Fibroblast of skin of right biceps (primary cell): ENCODE measurements at places on chromosomes 7 and 10.

DNA sequence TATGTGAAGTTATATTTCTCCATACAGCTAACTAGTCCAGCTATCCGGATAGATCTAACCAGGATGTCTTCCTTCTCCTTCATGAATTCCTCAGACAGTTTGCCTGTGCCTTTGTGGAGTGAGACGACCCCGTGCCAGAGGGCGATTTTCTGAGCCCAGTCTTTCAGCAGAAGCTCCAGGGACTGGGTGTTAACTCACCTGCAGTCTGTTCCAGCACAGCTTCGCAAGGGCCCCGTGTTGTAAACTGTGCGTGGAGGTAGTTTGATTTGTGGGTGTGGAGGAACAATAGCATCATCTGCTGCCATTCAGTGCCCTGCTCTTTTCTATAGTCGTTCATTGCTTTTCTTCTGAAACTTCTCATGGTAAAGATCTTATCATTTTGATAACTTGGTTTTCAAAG, 103.8 kb downstream of the INPP5A start:
- DNase-seq = no peak

DNA sequence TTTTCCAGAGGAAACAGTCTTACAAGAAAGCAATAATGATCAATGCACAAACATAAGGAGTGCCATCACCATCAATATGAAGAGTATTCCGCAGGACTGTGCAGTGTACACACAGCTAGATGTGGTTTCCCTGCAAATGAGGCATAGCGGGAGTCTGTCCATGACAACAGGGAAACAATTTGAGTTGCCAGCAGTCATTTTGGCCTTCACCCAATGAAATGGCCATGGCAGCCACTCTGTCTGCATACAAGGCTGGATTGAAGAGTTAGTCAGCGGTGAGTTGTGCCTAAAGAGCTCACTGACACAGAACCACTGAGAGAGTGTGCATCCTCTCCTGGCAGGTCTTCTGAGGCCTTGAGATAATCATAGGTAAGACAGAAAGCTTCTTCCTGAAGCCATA, 303.3 kb downstream of the IPMK start:
- peak; percentile 73 for DNase-seq

DNA sequence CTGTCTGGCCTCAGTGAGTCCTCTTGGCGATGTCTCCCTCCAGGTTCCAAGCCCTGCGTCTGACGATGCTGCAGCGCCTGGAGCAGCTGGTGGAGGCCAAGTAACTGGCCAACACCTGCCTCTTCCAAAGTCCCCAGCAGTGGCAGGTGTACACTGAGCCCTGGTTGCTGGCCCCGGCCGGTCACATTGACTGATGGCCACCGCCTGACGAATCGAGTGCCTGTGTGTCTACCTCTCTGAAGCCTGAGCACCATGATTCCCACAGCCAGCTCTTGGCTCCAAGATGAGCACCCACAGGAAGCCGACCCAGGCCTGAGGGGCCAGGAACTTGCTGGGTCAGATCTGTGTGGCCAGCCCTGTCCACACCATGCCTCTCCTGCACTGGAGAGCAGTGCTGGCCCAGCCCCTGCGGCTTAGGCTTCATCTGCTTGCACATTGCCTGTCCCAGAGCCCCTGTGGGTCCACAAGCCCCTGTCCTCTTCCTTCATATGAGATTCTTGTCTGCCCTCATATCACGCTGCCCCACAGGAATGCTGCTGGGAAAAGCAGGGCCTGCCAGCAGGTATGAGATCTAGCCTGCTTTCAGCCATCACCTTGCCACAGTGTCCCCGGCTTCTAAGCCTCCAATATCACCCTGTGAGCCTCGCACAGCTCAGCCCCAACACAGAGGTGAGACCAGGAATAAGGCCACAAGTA, 7.3 kb upstream of the ZNF22 start:
- no peak for DNase-seq

DNA sequence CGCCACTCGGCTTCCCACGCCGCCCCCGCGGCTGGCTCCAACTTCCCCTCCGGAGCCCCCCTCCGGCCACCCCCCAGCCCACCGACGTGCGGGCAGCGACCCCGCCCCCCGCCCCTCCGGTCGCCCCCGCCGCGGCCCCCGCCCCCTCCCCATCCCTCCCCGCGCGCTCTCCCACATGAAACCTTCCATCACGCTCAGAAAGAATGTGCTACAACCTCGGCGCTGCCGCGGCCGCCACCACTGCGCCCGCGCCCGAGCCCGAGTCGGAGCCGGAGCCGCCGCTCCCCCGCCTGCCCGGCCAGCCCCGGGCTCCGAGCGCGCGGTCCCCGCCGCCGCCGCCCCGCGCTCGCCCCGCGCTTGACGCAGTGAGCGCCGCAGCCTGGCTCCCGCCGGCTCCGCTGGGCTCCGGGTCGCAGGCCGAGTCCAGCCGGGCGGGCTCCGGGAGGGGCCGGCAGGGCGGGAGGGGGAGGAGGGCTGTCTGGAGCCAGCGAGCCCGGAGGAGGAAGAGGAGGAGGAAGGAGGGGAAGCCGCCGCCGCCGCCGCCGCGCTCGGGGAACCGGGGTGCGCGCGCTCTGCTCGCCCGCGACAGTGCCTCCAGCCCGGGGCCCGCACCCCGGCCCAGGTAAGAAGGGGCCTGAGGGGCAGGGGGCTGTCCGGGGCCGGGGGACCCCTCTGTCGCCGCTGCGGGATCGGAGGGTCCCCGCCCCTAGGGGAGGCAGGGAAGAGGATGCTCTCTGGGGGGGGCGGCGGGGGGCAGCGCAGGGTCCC, 4.3 kb upstream of the ELFN1 start:
- DNase-seq = peak; percentile 60

- peak; percentile 69 for DNase-seq
Observed at GRCh38 chr7:20268824-20269223, 51.6 kb upstream of the MACC1 start.

DNA sequence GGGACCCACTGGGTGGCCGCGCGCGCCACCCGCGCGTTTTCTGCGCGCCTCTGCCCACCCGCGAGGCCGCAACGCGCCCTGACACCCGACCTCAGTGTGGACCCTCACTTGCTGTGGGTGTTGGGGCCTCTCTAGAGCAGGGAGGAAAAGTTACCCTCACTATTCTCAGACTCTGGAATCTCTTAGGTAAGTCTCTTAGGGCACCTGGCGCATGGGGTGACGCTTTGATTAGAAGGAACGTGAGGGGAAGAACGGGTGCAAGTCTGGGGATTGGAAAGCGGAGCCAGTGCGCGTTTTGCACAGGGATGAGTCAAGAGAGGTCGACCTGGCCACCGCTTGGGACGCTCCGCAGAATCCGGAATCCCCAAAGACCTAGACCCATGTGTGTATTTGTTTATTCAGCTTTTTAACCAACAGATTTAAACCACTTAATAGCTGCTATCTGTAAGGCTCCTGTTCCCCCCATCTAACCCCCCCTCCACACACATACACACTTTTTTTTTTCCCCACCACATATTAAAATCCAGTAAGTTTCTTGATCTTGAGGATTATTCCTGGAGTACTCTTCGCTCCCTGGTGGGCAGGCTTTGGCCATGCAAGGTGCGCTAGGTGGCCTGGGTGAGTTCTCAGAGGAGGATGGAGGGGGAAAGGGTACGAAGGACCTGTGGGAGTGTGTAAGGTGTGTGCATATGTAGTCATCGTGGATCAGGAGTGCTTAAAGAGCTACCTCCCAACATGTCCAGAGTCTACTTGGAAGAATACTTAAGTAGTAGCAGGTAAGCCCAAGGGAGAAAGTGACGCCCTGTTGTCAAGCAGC, 169.1 kb upstream of the PPP1R3A start:
- no peak for DNase-seq

- DNase-seq = no peak
Observed at GRCh38 chr10:1850971-1851527, 113.7 kb upstream of the ADARB2 start.

- DNase-seq = no peak
Observed at GRCh38 chr10:44591911-44592310, 207.0 kb upstream of the CXCL12 start.

- no peak for DNase-seq
Observed at GRCh38 chr10:22900841-22901601, 26.8 kb upstream of the ARMC3 start.

- no peak for DNase-seq
Observed at GRCh38 chr10:29056729-29057128, 232.1 kb upstream of the LYZL1 start.

GRCh38 chr10:55174419-55174818, 373.4 kb upstream of the PCDH15 start:
- no peak for DNase-seq

GRCh38 chr7:134478707-134479106, 19.8 kb upstream of the AKR1B1 start:
- no peak for DNase-seq

GRCh38 chr7:141585592-141586510, 34.6 kb downstream of the AGK start:
- DNase-seq = peak; percentile 91
